ENCODE measurements at places on chromosomes 2 and 18. TPM values are rescaled to one million over a fixed set of nuclear protein-coding genes. Genes with fewer than 3 reads are reported as not detected.

Gene SULT1C4
- 15.5 TPM for total RNA-seq

Gene RSAD2
- 3.2 TPM for total RNA-seq

Gene CTAGE1
- total RNA-seq, result not detected

Gene DNAJC5G
- 0.23 TPM for total RNA-seq

Gene TTC21B
- 71.3 TPM for total RNA-seq

Data from diencephalon (tissue), 1 donor.